ENCODE measurements at places on chromosomes 6 and 20.
A peak's percentile ranks its signal among the peaks of the same experiment; 100 is the strongest.

- DNase-seq: no peak
Observed at GRCh38 chr20:48456366-48457192, 371.2 kb downstream of the PREX1 start.

DNA sequence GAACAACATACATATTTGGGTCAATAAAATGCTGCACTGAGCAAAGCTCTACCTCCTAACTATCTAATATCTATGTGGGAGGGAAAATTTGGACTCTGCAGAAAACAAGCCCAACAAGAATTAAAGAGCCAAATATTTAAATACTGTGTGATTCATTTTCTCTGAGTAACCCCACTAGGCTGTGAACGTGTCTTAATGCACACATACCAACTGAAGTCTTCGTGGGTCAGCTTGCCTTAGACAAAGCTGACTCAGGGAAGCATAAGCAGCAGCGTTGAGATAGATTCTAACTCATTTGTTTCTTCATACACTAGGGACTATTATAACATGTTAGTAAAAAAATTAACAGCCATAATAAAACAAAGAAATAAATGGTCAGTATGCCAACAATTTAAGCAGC is 114.3 kb downstream of the GJA1 start:
- no peak for DNase-seq

GRCh38 chr6:37102299-37103168 is 67.4 kb upstream of the PIM1 start:
- DNase-seq: peak; percentile 56

DNA sequence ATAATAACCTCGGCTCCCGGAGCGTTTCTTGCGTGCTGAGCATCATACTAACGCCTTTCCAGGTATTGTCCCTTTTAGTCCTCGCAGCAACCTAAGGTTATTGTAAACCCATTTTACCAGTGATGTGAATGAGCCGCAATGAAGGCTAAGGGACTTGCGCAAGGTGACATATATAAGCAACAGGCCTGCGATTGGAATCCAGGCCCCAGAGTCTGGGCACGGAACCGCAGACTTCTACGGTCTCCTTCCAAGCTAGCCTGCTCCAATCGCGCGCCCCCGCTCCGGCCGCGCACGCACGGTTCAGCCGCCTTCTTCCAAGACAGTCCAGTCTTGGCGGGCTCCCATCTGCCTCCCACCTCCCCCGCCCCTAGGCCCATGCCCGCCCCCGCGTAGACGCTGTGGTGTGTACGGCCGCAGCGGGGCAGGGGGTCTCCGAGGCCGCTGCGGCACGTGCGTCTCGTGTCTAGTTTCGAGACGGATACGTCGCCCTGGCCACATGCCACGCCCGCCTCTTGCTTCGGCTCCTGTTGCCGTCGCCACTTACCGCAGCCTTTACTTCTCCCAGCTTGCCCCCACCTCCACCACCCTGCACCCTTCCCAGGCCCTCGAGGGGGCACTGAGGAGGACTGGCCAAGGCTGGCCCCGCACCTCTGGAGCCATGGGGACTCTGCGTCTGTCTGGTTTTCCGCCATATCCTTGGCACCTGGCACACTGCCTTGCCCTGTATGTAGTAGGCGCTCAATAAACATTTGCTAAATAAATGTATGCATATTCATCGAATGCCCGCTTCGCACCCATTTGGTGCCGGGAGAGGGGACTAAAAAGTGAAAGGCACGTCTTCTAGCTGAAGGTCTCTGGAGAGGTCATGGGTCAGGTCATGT is 855 bp upstream of the GFOD1 start:
- no peak for DNase-seq

- no peak for DNase-seq
Observed at GRCh38 chr6:159862103-159862502, 28.7 kb upstream of the MAS1 start.

DNA sequence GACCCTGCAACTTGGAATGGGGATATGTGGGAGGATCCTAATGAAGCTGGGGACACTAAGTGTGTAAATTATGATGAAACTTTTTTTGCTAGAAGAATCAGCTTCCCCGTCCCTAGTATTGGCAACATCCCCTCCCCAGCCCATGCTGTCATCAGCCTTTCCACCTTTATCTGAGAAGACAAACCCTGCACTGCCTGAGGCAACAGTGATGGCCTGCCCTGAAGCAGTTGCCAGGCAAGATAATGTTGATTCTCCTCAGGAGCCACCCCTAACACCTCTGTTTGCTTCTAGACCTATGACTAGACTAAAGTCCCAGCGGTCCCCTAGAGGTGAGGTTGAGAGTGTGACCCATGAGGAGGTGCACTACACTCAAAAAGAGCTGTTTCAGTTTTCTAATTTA is 27.1 kb downstream of the MICA start:
- no peak for DNase-seq

DNA sequence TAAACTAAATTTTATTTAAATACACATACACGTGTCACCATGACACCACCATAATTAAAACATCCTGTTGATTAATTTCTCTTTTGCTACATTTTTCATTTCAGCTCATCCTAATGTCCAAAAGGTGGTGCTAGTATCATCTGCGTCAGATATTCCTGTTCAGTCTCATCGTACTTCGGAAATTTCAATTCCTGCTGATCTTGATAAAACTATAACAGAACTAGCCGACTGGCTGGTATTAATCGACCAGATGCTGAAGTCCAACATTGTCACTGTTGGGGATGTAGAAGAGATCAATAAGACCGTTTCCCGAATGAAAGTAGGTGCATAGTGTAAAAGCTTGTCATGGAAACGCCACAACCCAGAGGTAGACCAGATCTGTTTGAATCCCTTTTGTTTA is 263.4 kb downstream of the UTRN start:
- DNase-seq: no peak

GRCh38 chr20:62733891-62734290 is 25.3 kb downstream of the NTSR1 start:
- no peak for DNase-seq

DNA sequence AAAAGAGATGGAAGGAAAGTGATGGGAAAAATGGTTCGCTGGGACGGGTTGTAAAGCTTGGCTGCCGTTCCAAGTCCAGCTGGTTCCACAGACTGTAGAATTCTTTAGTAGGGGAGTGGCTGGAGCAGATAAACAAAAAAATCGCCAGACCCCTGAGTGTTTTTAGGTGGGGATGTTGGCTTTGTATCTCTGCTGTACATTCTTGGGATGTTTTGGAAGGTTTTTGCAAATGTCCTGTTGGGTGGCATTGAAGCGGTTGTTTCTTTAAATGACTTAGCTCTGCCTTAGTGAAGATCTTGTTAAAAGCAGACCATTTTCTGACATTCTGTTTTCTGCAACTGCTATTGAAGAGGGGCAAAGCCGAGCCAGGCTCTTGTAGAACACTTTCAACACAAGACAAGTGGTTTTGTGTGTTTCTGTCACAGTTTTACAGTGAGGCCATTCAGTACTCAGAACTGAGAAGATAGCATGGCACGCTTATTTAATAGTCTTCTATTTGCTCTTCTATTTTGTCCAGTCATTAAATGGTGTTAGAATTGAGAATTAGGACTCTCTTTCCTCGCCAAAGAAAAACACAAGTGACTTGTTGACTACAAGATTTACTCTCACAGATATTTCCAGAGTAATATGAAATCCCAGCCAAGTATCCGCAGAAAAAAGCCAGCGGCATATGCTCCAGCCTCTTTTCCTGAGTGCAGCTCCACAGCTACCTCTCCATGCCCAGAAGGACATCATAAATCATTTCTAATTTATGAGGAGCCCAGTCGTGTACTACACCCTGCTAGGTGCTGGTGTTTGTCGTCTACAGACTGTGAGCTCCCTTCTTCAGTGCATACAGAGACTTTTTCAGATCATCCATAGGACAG is 65.8 kb downstream of the PHACTR2 start:
- no peak for DNase-seq

GRCh38 chr6:136134268-136134667 is 115.8 kb downstream of the MTFR2 start:
- no peak for DNase-seq

DNA sequence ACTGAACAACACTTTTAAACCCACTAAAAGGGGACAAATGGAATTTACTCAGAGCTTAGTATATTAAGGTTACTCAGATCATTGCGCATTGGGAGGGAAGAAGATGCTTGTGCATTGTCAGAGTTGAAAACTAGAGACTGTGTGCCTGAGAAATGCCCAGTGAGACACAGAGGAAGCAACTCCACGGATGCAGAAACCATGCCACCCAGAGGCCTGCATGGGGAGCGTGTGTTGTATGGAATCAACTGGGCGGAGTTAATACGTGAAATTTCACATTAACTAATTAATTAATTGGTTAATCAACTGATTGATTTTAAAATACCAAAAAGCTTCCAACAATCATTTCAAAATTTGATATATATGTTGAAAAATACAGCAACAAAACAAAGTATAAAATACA is 391.6 kb downstream of the PLCB1 start:
- DNase-seq: no peak

- DNase-seq: no peak
Observed at GRCh38 chr6:130453230-130453629, 87.4 kb downstream of the TMEM200A start.

GRCh38 chr20:37511610-37512275 is 9.3 kb upstream of the NNAT start:
- DNase-seq: no peak

- DNase-seq: no peak
Observed at GRCh38 chr20:41179961-41180360, 42.6 kb downstream of the PLCG1 start.

DNA sequence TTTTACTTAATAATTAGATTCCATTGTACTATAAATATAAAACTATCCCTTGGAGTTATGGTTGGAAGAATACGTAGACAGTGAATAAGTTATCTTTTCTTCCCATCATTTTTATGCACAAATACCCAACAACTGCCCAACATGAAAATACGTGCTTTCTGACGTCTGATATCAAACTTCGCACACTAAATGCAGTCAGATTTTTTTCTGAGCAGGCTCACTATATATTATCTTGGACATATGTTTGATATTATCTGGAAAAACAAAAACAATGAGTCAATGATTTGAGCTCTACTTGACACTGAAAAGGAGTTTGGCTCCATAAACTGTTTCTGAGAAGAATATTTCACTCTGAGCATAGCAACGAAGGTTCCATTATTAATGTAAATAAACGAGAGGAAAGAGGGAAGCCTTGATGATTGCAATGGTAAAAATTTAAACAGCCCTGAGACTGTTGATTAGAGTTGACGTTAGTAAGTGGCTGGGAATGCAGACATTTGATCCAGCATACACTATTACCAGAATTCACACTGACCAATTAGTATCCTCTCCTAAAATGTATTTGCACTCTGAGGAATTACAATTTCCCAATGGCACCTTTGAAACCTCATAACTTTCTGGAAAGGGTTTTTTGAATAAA is 1090.0 kb downstream of the EPHA7 start:
- DNase-seq: no peak

DNA sequence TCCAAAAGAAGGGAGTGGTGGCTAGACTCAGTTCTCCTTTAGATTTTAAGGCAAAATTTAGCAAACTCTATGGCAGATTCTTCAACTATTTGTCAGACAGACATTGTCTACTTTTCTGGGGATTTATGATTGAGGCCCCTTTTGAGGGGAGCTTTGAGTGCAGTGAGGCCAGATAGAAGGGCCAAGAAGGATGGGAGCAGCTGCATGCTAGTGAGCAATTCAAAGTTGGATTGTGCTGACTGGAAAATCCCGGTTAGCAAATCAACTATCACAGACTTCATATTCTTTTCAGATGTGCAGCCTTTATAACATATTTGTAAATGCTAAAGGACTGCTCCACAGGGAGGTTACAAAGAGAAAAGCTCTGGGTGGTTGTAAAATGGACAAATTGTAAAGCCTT is 35.0 kb upstream of the ESR1 start:
- no peak for DNase-seq

- DNase-seq: no peak
Observed at GRCh38 chr6:57072108-57072507, 17.9 kb upstream of the ZNF451 start.

GRCh38 chr20:59628171-59628570 is 23.8 kb downstream of the PHACTR3 start:
- DNase-seq: no peak

DNA sequence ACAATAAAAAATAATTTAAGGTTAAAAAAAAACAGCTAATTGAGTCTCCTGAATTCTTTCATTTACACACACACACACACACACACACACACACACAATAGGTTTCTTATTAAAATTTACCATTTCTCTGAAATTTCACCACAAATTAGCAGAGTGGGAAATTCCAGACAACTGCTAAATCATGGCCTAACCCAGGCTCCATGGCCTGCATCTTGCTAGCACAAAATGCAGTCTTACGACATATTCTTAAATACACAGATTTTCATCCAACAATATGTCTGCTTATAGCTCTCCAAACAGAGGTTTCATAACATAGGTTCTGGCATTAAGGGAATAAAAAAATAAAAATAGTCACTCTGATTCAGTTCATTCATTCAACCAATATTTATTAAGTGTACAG is 46.9 kb downstream of the SOD2 start:
- no peak for DNase-seq

- DNase-seq: no peak
Observed at GRCh38 chr6:81475646-81476045, 276.8 kb downstream of the TENT5A start.

DNA sequence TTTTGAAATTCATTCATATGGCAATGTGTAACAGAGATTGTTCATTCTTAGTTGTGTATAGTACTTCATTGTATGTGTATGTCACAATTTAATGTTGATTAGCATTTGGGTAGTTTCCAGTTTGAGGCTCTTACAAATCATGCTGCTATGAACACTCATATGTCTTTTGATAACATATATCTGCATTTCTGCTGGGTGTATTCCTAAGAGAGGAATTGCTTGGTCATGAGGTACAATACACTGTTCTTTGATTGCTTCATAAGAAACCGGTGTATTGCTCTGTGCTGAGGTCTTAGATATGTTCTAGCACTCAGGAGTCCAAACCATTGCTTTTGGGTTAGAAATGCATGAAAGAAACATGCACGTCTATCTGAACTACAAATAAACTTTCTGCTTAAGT is 492.9 kb upstream of the JAG1 start:
- DNase-seq: no peak

DNA sequence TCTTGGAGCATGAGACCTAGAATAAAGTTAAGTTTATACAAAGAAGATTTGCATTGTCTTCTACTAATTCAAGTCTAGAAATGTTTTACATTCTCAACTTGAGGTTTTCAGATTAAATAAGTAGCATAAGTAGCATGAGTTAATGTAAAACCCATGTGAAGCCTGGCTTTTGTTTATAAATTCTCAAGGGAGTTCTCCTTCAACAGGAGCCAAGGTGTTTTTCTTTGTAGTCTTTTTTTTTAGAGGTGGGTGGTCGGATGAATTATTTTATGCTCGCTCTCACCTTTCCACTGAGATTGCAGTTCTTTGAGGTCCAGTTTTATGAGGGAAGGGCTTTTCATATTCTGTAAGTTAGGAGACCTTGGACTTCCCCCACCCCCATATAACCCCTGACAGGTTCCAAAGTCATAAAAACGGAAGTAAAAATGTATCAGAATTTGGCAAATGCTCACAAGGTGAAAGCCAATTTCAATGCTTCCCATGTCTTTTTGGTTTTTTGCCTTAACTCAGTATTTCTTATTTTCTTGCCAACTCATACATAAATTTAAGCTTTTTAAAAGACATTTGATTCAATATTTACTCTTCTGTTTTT is 244.3 kb upstream of the ASCC3 start:
- DNase-seq: no peak

All from activated CD8-positive, alpha-beta memory T cell treated with anti-CD3 and anti-CD28 coated beads for 1 hour (primary cell).